ENCODE measurements at places on chromosomes 6 and 20. TPM values are rescaled to one million over a fixed set of nuclear protein-coding genes. Genes with fewer than 3 reads are reported as not detected.

The TBX18 gene
- total RNA-seq, result not detected

The ADGRB3 gene
- not detected for total RNA-seq

The PI3 gene
- total RNA-seq, result 10.8 TPM

The LY6G5C gene
- 1.1 TPM for total RNA-seq

The HLA-DQB1 gene
- total RNA-seq, result 1.7 TPM

The DSP gene
- total RNA-seq, result 352 TPM

The POLH gene
- 24.3 TPM for total RNA-seq

The OR2H2 gene
- not detected for total RNA-seq

The TMEM63B gene
- 57.8 TPM for total RNA-seq

The SCAND1 gene
- 40.5 TPM for total RNA-seq

The MYMX gene
- total RNA-seq, result not detected

The VSTM2L gene
- 0.14 TPM for total RNA-seq

The SLC24A3 gene
- total RNA-seq, result 0.25 TPM

The SOX18 gene
- total RNA-seq, result not detected

The VWA7 gene
- total RNA-seq, result 0.34 TPM

The C20orf144 gene
- total RNA-seq, result 0.07 TPM

The MCCD1 gene
- total RNA-seq, result not detected

The FAM217A gene
- not detected for total RNA-seq

The AKIRIN2 gene
- 23.0 TPM for total RNA-seq

The DDX43 gene
- 0.99 TPM for total RNA-seq

The ZBTB12 gene
- total RNA-seq, result 2.6 TPM

The CDYL gene
- total RNA-seq, result 38.4 TPM

The NHLRC1 gene
- 2.1 TPM for total RNA-seq

The ULBP1 gene
- total RNA-seq, result 6.4 TPM

The C6orf141 gene
- 19.8 TPM for total RNA-seq

The ERVFRD-1 gene
- not detected for total RNA-seq

The TMEM151B gene
- total RNA-seq, result under 0.01 TPM

The DSN1 gene
- 22.6 TPM for total RNA-seq

The BNIP5 gene
- total RNA-seq, result not detected

The SLC22A2 gene
- not detected for total RNA-seq

The MYLK2 gene
- 0.07 TPM for total RNA-seq

The POM121L2 gene
- not detected for total RNA-seq

The RRAGD gene
- total RNA-seq, result 0.04 TPM

The CHRNA4 gene
- total RNA-seq, result not detected

The ZSCAN31 gene
- 2.3 TPM for total RNA-seq

The PAK5 gene
- total RNA-seq, result not detected

The C20orf202 gene
- not detected for total RNA-seq

The ABHD16B gene
- not detected for total RNA-seq

The HTR1E gene
- not detected for total RNA-seq

The INSM1 gene
- total RNA-seq, result not detected

The LRRC73 gene
- total RNA-seq, result 0.37 TPM

The SSTR4 gene
- not detected for total RNA-seq

The CRISP2 gene
- not detected for total RNA-seq

The BCAS1 gene
- total RNA-seq, result not detected

The WFDC2 gene
- not detected for total RNA-seq

The PKHD1 gene
- total RNA-seq, result not detected

The PPIL6 gene
- 0.71 TPM for total RNA-seq

The CALHM6 gene
- 3.2 TPM for total RNA-seq

The TNF gene
- total RNA-seq, result 10.5 TPM

The PAX1 gene
- total RNA-seq, result not detected

The ZC2HC1B gene
- total RNA-seq, result not detected

The BMP6 gene
- 2.3 TPM for total RNA-seq

The GUCA1A gene
- not detected for total RNA-seq

The SIRPG gene
- not detected for total RNA-seq

The FAM135A gene
- total RNA-seq, result 19.3 TPM

The PNPLA1 gene
- not detected for total RNA-seq

The ME1 gene
- total RNA-seq, result 50.8 TPM

The SIRT5 gene
- total RNA-seq, result 8.8 TPM
